ENCODE measurements at places on chromosomes 13 and 19. TPM values are rescaled to one million over a fixed set of nuclear protein-coding genes. Genes with fewer than 3 reads are reported as not detected.

PCSK4 gene
- 4.0 TPM for polyA plus RNA-seq

KPTN gene
- 10.8 TPM for polyA plus RNA-seq

ZNF134 gene
- 5.1 TPM for polyA plus RNA-seq

C19orf85 gene
- polyA plus RNA-seq: 0.04 TPM

MUC16 gene
- 0.04 TPM for polyA plus RNA-seq

NCR1 gene
- polyA plus RNA-seq: not detected

LRG1 gene
- polyA plus RNA-seq: 12.7 TPM

ZNF491 gene
- 0.19 TPM for polyA plus RNA-seq

ATP8A2 gene
- polyA plus RNA-seq: not detected

DCT gene
- polyA plus RNA-seq: 0.04 TPM

ERICH6B gene
- polyA plus RNA-seq: not detected

PINLYP gene
- polyA plus RNA-seq: 13.5 TPM

ZNF709 gene
- polyA plus RNA-seq: 0.38 TPM

ELOF1 gene
- polyA plus RNA-seq: 43.4 TPM

ZNF726 gene
- polyA plus RNA-seq: 2.8 TPM

NAPSA gene
- polyA plus RNA-seq: 1.5 TPM

CACNG7 gene
- polyA plus RNA-seq: not detected

PSG2 gene
- not detected for polyA plus RNA-seq

NKPD1 gene
- 0.61 TPM for polyA plus RNA-seq

OR10H1 gene
- polyA plus RNA-seq: not detected

TMEM91 gene
- 17.3 TPM for polyA plus RNA-seq

TGFBR3L gene
- not detected for polyA plus RNA-seq

UNC13A gene
- polyA plus RNA-seq: 0.02 TPM

FUT3 gene
- polyA plus RNA-seq: 121 TPM

PRODH2 gene
- polyA plus RNA-seq: not detected

TECR gene
- polyA plus RNA-seq: 362 TPM

Data from esophagus (tissue), 2 donors.